ENCODE measurements at places on chromosomes 7 and 10.

DNA sequence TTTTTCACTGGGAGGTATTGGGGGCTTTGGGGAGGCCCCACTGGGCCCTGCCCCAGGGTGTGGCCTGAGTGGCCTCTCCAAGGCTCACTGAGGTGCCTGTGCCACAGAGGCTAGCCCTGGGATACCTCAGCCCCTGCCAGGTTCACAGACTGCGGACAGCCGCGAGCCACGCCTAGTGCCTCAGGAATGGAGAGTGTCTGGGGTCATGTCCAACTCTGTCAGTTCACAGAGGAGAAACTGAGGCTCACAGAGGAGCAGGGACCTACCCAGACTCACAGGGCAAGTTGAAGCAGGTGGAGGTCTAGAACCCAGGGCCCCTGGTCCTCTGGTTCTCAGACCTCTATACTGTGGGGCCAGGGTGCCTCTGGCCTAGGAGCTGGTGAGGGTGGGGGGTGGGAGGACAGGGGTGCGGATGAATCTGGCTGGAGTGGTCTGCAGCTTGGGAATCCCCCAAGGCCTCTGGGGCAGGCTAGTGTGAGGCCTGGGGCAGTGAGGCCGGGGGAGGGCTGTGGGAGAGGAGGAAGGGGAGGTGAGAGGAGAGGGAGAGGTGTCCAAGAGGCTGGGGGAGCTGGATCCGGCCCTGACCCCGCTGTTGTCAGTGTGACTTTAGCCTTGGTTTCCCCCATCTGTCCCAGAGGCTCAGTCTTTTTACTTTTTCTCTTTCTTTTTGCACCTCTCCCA lies 20.0 kb downstream of the NEURL1 start:
- no peak for DNase-seq

GRCh38 chr7:98133181-98133580 lies 26.5 kb downstream of the LMTK2 start:
- DNase-seq: no peak

DNA sequence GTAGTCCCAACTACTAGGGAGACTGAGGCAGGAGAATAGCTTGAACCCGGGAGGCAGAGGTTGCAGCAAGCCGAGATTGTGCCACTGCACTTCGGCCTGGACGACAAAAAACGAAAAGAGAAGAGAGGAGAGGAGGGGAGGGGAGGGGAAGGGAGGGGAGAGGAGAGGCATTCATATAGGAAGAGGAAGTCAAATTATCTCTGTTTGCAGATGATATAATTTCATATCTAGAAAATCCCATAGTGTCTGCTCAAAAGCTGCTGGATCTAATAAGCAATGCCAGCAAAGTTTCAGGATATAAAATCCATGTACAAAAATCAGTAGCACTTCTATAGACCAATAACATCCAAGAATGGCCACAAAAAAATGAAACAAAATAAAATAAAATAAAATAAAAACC lies 120.3 kb downstream of the LMBR1 start:
- no peak for DNase-seq

DNA sequence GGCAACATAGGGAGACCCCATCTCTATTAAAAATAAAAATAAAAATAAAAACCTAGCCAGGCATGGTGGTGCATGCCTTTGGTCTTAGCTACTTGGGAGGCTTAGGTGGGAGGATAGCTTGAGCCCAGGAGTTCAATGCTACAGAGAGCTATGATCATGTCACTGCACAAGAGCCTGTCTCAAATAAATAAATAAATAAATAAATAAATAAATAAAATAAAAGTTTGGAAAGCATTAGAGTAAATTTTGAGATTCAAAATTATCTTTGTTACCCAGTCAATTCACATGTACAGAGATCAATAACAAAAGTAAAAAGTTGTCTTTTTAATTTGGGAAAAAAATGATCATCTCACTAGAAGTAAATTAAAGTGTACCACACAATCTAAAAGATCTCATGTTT lies 255.8 kb upstream of the MYO3A start:
- DNase-seq: no peak

DNA sequence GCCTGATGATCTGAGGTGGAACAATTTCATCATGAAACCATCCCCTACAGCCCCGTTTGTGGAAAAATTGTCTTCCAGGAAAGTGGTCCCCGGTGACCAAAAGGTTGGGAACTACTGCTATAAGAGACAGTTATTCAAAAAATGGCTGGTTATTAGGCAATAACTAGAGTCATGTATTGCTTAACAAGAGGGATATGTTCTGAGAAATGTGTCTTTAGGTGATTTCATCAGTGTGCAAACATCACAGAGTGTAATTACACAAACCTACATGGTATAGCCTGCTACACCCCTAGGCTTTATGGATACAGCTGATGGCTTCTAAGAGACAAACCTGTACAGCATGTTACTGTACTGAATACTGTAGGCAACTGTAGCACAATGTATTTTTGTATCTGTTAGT lies 71.3 kb upstream of the CSTF2T start:
- no peak for DNase-seq

DNA sequence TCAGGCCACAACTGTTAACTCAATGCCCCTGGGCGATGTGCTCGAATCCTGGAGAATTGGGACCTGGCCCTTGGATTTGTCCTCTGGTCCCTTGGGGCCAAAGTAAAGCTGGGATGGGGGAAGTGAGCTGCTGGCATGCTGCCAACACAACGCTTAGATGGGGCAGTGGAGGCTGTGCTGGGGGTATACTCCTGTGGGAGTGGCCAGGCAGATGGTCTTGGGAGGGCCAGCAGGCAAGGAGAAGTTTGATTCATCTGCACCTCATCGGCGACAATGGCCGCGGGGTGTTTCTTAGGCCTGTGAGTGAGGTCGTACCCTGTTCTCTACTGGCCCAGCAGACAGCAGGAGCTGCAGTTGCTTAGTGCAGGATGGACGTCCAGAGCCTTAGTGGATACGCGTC lies 139.0 kb upstream of the MTPN start:
- DNase-seq: no peak

DNA sequence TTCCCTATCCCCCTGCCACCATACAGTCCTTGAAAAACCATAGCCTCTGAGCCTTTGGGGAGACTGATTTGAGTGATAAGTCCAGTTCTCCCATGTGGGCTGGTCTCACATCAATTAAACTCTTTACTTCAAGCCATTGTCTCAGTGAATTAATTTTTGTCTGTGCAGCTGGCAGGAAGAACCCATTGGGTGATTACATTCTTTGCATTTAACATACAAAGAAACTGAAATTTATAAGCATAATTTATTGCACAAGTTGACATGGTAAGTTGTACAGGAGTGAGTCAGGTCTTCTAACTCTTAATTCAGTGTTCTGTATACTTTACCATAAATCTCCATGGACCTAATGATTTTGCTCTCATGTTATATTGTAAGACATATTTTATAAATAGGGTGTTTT lies 1613.0 kb upstream of the LRRTM3 start:
- DNase-seq: no peak

DNA sequence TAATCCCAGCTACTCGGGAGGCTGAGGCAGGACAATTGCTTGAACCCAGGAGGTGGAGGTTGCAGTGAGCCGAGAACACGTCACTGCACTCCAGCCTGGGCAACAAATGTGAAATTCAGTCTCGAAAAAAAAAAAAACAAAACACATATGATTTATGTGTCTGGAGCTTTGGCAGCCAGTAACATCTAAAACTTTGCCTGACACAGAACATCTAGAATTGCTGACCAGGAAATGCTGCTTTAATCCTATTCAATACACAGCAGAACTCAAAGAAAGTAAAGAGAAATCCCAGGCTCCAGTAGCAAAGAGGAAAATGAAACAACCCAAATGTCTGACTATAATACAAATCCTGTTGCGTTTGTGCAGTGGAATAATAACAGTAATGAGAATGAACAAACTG lies 4.5 kb upstream of the CCDC6 start:
- DNase-seq: no peak

DNA sequence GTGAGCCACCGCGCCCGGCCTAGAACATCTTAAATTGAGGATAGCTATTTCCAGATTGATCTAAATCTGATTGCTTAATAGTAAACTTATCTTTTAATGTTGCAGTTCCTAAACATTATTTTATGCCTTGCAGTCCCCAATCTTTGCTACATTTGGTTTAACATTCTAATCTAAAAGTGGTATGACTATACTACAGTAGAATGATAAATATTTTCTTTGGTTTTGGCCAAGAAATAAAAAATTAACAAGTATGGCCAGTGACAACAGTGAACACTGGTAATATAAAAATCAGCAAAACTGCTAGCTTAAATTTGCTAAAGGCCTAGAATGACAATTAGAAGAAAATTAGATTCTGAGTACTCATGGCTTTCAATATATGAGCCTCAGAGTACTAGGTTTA lies 73.5 kb downstream of the CDK6 start:
- DNase-seq: no peak

- DNase-seq: no peak
These were observed 34.4 kb upstream of the OTUD1 start for GRCh38 chr10:23404461-23404980.

DNA sequence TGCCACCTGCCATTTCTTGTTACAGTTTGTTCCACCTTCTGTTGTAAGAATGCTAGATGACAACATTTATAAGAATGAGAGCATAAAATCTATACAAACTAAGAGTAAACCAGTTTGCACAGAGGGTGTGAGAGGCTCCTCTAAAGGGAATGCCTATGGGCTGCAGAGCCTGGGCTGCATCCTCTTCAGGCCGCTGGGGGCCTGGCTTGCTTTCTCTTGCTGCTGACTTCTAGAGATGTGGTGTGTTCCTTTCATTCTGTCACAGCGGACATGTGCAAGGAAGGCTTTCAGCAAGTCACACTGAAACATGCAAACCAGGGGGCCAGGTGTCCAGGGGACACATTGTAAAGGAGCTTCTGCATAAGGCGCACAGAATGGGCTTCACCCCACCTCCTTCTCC lies 7.1 kb upstream of the ATP6V1F start:
- no peak for DNase-seq

DNA sequence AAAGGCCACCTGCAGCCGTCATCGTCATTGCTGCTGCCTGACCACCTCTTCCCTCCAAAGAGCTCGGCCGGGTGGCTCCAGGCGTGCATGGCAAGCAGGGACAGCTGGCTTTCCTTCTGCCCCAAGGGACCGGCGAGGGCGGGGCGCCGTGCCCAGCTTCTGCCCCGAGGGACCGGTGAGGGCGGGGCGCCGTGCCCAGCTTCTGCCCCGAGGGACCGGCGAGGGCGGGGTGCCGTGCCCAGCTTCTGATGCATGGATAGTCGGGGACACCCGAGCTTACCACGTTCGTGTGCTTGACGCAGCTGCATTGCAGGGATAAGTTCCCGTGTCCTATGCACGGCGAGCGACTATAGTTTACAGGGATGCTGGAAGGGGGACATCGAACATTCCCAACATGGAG lies 27.0 kb downstream of the CFAP46 start:
- no peak for DNase-seq

DNA sequence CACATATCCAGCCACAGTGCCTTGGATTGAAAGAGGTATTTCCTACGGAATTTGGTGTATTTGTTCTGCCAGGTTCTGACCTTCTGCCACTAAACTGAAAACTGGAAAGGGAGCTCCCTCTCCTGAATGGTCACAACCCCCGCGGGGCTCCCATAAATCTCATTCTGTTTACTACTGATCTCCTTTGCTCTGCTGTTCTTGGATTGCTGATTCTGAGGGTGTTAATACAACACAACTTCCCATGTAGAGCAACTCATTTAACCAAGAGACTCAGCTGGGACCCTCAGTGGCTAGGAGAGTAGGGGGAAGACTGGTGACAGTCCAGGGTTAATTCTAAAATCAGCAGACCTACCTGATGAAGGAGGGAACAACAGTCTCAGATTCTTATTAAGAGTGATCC lies 662.9 kb downstream of the INHBA start:
- no peak for DNase-seq

DNA sequence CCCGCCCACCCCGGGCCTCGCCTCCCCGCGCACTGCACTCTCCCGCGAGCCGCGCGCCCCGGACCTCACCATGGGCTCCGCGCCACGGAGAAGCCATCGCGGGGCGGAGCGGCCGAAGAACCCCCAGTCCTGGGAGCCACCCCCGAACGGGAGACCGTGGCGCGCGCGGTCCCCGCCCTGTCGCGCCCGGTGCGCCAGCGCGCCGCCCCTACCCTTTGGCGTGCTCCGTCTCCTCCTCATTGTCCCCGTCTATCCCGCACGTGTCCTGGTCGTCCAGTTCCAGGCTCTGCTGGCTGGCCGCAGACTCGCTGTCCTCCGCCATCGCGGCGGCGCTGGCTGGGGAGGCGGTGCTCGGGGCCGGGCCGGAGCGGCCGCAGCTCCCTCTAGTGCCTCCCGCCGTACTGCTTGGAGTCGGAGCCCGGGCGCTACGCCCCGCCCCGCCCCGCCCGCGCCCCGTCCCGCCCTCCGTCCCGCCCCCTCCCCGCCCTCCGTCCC lies at the start of gene NMT2:
NMT2 (minus strand) TSS at position 403 of the 495 bp plus-strand sequence; CDS start at position 322, 81 bp downstream.
- DNase-seq: no peak

- no peak for DNase-seq
These were observed 418.9 kb downstream of the DGKB start for GRCh38 chr7:14483663-14484062.

DNA sequence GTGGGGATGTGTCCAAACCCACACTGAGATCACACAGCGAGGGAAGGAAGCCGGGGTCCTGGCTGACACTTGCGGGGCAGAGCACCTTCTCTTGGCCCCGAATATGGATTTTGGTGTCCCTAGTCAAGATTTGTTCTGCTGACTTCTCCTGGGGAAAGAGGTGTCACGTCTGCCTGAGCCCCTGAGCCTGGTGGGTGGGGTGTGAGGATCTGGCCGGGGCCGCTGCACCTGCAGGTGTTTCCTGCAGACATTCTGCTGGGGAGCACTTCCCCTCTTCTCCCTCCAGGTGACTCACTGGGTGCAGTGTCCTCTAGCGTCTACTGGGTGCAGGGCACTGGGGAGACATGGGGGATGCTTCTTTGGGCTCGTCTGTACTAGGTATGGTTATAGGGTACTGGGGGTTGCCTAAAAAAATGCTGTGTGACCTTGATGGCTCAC lies 99.2 kb downstream of the GRK5 start:
- peak; percentile 66 for DNase-seq

GRCh38 chr10:104099941-104100340 lies 14.3 kb upstream of the COL17A1 start:
- DNase-seq: no peak

DNA sequence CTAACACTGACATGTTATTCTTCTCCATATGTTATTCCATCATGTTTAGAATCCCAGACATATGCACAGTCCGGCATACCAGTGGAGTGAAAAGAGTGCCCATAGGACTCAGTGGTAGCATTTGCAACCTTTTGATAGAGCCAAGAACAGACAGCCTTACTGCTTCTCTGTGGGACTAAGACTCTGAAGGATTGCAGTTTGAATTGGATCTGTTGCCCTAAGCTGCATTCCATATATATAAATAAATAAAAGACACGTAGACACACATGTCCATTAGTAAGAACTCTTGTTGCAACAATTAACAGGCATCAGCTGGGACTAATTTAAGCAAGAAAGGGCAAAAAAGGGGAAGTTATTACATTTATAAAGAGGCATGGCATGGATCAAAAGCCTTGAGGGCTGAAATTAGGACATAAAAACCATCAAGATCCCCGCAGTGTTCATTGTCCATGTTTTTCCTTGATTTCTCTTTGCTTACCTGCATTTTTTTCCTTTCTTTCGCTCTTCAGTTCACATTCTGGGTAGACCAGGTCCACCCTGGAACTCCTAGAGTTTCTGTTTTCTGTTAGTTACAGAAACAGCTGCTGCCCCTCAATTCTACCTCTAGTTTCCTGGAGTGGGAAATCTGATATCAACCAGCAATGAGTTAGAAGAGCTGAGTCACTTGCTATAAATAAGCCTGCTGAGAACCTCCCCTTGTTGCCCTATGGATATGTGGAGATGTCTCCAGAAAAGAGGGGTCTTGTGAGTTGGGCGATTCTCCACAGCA lies 132.4 kb downstream of the SORCS1 start:
- no peak for DNase-seq

- no peak for DNase-seq
These were observed 273.4 kb upstream of the PHYHIPL start for GRCh38 chr10:58903071-58903470.

GRCh38 chr7:95974108-95974507 lies 201.8 kb downstream of the DYNC1I1 start:
- no peak for DNase-seq

Data from activated CD4-positive, alpha-beta T cell treated with anti-CD3 and anti-CD28 coated beads, Interleukin-2, amount 50 U/mL, for 4 hours (primary cell).